Activated T-cell treated with anti-CD3 and anti-CD28 coated beads, Interleukin-2, amount 50 U/mL, for 24 hours (primary cell): ENCODE measurements at places on chromosomes 1 and 21.
A peak's percentile ranks its signal among the peaks of the same experiment; 100 is the strongest.

- no peak for DNase-seq
Observed at GRCh38 chr1:147169840-147170674, 2.2 kb downstream of the PRKAB2 start.

GRCh38 chr21:25893191-25893590 lies 158.4 kb downstream of the GABPA start:
- no peak for DNase-seq

- DNase-seq, result no peak
Observed at GRCh38 chr1:934991-935750, 11.4 kb downstream of the SAMD11 start.

GRCh38 chr21:45959182-45959581 lies 22.4 kb upstream of the COL6A1 start:
- DNase-seq, result no peak

GRCh38 chr1:32100807-32101708 lies 6.8 kb upstream of the KPNA6 start:
- DNase-seq, result no peak

- peak; percentile 66 for DNase-seq
Observed at GRCh38 chr1:2821966-2822620, 20.6 kb upstream of the TTC34 start.

GRCh38 chr1:41813226-41813625 lies 105.5 kb downstream of the HIVEP3 start:
- DNase-seq, result no peak
